ENCODE measurements at places on chromosomes 4 and X.

DNA sequence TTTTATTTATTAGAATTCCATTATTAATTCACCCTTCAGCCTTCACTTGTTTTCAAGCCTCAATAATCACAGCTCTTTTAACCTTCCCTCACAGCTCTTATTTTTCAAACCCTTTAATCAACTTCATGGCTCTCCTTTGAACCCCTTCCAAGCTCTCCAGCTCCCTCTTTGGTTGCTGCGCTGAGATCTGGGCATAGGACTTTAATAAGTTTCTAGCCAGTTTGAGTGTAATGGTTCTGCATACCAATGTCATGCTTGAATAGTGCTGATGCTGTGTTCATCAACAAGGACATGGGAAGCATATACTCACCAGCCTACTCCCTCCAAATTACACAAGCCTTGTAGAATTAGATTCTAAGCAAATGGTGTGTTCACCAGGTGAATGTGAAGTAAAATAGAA is 3.5 kb upstream of the RNF212 start:
- no peak for DNase-seq

DNA sequence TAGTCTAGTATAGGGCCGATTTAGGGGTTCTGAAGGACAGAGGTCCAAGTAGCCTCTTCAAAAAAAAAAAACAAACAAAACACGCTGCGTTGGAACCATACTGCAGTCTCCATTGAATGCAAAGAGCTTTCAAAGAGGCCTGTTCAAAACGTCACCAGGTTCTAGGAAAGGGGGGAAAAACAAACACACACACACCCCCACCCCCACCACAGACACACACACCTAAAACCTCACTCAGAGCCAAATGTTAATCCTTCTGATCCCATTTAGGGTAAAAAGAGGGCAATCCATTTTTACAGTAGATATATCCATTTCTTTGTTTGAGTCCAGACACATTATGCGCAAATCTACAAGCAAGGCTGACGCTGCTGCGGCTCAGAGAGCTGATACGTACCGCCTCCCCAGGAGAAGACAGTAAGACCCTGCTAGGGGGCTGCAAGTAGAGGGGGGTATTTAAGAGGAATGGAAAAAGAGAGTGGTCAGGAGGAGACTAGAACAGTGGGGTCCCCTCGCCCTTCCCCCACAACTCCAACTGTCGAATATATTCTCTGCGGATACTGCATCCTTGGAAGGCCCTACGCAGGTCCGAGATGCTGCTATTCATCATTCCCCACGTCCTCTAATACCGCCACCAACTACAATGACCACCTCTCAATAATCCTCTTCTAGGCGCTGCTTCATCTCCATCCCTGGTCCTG is 1.3 kb downstream of the NKRF start:
- DNase-seq: no peak

- DNase-seq: peak; percentile 31
Observed at GRCh38 chrX:102085706-102086105, 39.8 kb upstream of the TCEAL2 start.

DNA sequence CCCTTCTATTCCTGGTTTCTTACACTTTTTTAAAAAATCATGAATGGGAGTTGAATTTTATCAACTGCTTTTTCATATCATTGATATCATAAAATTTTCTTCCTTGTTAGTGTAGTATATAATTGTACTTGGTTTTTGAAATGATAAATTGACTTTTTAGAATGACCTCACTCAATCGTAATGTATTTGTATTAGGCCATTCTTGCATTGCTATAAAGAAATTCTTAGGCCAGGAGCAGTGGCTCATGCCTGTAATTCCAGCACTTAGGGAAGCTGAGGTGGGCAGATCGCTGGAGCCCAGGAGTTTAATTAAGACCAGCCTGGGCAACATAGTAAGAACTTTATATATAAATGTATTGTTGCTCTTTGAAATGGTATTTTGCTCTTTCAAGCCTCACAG is 6.3 kb downstream of the EXOC1 start:
- DNase-seq: no peak

DNA sequence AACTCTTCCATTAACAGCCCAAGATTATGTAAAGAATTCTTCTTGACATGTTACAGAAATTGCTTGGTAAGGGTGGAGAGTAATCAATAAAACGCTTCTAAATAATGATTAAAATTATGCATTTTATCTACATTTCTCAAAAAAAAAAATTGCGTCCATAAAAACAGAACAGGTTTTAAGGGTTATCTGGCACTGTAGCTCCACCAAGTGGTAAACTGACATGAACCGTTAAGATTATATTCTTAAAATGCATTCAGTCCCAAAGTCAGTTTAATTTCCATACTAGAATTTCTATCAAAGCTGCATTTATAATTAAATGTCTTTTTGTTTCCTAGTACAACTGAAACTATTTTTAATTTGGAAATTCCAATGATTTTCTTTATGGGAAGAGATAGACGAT is 214.0 kb upstream of the UGT8 start:
- peak; percentile 23 for DNase-seq

- DNase-seq: no peak
Observed at GRCh38 chr4:17494258-17495190, 17.4 kb downstream of the QDPR start.

DNA sequence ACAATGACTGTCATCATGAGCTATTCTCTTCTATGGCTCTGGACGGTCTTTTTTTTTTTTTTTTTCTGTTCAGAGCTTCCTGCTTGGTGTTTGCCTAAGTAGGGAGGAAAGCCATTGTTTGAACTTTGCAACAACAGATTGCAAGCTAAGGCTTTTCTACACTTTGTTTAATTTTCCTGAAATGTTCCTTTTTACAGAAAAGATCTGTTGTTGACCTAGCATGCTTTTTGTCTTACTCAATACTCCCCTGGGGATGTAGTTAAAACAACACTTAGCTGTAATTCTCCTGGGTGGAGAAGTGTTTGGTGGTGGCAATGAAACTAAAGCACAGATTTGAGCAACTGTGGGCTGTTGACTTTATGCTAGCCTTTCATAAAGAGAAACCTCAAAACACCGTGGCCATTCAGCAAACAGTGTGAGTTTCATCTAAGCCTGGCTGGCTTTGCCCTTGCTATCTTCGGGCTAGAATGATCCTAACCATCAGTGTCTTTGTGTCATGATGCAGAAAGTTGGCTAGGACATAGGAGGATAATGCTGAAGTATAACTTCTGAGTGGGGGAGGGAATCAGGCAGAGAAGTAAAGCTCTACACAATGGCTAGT is 110.5 kb downstream of the ANXA3 start:
- no peak for DNase-seq

DNA sequence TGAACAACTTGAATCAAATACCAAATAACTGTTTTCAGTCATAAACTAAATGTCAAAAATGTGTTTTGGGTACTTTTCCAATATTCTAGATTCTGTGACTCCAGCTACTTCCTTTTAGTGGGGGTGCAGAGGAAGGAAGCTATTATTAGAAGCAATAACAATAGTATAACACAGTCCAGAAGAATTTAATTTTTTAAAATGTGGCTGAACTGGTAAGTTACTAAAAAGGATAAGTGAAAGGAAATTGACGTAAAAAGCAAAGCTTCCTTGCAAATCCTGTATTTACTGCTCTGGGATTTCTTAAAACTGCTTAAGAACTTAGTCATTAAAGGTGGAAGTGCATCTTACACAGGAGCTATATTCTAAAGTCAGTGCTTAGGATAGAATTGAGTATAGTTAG is 53.2 kb downstream of the MOSPD2 start:
- DNase-seq: no peak

DNA sequence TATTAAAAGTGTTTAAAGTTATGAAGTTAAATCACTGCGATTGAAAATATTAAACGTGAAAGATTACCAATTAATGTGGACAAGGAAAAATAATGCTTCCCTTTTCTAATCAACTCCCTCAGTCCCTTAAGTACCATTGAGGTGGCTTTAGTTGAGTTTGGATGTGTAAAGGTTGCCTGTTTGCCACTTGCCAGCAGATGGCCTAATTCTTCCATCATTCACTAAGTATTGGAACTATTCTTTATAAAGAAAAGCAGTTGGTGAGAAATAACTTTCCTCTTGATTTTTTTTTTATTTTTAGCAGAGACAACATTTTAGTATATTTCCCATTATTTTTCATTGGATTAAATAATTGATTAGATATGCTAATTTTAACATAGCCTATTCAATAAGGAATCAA is 295.9 kb upstream of the TACR3 start:
- DNase-seq: peak; percentile 12

GRCh38 chr4:183493246-183493645 is 11.6 kb upstream of the ING2 start:
- no peak for DNase-seq

DNA sequence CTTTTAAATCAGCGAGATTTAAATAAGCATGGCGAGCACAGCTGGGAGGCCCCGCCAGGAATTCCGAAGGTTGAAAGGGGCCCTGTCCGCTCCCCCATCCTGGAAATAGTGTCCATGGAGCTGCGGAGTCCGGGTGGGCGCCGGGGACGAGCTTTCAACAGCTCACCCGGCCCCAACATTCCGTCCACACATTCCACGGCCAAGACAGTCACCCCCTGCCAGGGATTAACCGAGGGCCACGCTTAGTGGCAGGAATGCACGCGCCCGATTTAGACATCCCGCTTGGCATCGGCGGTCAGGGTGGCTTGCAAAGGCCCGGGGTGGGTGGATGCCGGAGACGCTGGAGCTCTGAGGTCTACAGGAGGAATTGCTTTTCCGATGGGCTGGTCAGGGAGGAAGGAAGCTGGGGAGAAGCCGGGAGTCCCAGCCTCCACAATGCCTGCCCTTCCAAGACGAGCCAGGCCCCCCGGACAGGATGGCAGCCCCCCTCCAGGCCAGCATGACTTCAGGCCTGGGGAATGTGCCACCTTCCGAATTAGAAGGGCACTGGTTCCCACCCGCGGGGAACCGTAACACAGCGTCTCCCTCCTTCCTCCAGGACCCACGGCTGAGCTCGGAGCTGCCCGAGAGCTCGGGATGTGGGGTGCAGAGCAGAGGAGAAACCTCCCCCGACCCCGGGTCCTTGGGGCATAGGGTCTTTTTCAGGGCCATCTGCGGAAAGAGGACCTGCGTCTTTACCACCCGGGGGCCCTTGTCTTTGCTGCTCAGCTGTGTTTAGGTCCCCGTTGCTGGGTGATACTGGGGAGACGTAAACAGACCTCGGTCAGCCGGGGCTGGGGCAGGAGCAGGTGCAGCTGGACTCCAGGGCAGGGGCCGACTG is 26.9 kb upstream of the PPP2R3B start:
- DNase-seq: no peak

DNA sequence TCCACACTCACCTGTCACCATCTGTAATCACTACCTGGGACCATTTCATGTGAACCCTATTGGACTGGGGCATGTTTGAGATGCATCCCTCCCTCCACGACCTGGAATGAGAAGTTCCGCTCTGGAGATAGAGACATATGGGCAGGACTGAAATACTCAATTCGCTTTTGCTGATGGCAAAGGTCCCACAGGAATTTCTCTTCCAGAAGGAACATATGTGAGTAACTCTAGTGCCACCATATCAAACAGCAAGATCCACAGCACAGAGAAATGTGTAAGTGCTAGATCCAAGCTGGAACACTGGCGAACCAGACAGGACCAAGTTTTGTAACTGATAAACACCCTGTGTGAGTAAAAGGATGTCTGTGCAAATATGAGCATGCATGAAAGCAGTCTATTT is 43.9 kb downstream of the SEL1L3 start:
- no peak for DNase-seq

DNA sequence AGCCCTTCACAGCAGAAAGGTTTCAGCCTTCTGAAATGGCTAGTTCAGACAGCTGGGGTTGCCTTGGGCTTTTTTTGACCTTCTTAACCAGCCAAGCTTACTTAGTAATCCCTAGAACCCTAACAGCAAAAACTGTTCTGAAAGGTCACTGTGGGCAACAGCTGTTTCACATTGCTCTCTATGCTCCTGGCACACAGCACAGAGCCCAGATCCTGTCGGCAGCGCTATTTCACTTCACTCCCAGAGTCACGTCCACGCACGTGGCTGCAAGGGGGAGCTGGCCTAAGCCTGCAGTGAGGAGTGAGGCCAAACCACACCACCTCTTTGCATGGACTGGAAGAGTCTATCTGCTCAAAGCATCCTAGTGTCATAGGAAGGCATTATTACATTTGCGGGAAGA is 32.0 kb upstream of the STS start:
- DNase-seq: no peak

DNA sequence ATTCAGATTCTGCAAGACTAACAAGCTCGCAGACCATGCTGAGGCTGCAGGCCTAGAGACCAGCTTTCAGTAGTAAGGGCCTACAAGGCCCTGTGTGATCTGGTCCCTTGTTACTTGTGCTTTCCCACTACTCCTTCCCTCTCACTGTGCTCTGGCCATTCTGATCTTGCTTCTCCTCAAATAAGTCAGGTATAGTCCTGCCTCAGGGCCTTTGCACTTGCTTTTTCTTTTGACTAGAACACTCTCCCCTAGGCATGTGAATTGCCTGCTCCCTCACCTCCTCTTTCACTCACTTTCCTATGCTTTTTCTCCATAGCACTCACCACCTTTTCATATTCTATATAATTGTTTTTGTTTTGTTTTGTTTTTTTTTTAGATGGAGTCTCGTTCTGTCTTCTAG is 22.2 kb downstream of the AKAP14 start:
- DNase-seq: no peak

DNA sequence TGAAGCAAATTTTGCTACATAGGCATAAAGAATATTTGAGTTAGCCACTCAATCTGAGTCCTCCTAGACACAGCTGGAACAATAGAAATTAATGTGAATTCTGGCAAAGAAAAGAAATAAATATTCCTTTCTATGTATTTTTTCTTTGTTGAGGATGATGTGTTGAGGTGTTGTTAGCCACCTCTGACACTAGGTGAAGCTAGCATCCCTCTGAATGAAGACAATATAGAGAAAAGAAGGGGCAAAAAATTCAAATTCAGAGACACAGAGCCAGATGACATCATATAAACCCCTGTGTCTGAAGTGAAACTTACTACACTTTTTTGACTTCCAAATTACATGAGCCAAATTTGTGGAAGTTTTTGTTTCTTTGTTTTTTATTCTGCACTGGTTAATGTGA is 34.6 kb upstream of the TMPRSS11D start:
- peak; percentile 29 for DNase-seq

DNA sequence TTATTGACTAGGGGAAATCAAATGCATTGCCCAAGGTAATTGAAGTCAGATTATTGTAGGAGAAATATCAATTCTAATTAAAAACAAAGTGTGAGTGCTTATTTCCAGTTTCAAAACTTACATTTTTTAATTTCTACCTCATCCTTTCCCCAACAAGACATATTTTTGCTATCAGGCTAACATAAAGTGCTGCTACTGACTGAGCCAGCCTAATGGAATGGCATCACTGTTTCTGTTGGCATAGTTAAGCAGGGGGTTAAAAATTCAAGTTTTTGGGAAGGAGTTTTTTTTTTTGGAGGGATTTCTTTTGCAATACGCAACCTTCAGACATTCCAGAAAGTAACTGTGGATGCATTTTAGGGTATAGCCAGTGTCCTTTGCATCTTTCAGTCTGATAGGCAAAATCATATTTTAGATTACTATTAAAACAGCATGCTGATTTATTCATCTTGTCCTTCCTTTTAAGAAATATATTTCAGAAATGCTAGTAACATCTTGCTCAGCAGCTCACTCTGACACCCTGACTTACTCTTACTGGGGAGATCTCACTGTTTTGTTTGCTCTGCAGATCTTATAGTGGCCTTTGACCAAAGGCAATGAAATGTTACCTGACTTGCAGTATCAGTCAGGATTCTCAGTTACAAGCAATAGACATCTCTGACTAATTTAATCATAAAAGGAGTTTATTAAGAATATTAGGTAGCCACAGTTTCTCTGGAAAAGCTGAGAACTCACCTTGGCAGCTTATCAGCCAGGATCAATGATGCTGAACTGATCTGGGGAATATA is 24.4 kb downstream of the GAB1 start:
- no peak for DNase-seq

All from KBM-7 (cell line).